ENCODE measurements at places on chromosomes 4 and X.
A peak's percentile ranks its signal among the peaks of the same experiment; 100 is the strongest.

DNA sequence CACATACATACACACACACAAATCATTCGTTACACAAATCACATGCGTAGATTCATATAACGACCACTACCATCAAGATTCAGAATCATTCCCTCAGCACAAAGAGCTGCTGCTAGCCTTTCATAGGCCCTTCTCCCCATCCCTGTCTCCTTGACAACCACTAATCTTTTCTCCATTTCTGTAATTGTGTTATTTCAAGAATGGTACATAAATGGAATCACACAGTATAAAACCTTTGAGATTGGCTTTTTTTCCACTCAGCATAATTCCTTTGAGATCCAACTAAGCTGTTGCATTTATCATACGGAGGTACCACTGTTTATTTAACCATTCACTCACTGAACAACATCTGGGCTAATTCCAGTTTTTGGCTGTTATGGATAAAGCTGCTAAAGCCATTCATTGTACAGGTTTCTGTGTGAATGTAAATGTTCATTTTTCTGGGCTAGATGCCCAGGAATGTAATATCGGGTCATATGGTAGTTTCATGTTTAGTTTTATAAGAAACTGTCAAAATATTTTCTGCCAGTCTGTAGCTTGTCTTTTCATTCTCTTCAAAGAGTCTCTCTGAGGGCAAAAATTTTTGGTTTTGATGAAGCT, 64.1 kb downstream of the USP11 start:
- DNase-seq: no peak

DNA sequence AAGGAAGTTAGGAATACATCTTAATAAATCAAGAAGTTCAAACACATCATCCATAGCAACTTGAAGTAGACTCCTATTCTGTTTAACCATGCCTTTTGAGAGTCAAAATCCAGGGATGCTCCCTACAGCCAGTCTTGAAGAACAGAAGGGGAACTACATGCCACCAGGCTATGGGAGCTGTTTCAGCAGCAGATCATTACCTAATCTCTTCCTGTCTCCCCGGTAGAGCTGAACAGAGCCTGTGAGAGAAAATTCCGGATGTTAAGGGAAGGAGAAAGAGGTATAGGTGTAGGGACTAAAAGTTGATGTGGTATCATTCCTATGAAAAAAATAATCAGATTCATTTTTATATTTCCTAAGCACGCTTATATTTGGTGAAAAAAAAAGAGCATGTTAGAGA, 352.2 kb downstream of the SPRY1 start:
- DNase-seq: no peak

DNA sequence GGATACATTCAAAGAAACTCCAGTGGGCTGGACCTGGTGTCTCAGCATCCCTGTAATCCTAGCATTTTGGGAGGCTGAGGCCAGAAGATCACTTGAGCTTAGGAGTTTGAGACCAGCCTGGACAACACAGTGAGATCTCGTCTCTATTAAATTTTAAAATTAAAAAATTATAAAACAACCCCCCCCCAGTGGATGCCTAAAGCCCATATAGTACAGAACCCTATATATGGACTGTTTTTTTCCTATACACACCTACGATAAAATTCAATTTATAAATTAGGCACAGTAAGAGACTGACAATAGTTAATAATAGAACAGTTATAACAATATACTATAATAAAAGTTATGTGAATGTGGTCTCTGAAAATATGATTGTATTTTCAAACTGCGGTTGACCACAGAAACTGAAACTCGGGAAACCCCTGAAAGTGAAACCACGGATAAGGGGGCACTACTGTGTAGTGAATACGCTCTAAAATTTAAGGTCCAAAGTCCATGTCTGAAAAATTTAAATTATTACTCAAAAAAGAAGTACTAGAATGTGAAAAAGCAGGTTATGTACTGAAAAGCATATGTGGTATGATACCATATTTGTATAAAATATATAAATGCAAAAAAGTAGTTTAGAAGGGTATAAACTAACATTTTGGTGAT, 2.0 kb downstream of the SMIM14 start:
- no peak for DNase-seq

GRCh38 chr4:22488106-22488505, 27.8 kb downstream of the ADGRA3 start:
- DNase-seq: no peak

DNA sequence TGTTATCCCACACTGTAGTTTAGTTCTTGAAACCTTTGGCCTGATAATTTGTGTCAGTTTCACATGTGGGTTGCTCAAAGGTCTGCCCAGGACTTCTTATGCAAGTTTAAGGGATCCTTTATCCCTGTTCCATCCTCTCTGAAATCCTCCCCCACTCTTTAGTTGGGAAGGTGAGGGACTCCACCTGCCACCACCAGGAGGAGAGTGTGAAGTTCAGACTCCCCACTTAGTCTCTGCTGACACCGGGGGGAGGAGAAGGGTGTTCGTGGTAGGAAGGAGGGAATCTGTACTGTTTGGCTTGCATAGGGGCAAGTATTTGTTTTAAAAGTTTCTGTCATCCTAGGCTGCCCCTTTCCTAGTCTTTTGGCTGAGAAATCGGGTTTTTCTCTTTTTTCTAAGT, 211.8 kb downstream of the PPP4R3C start:
- no peak for DNase-seq

GRCh38 chr4:105060628-105061027, 86.0 kb upstream of the TET2 start:
- DNase-seq: peak; percentile 73

- DNase-seq: no peak
These were observed 277.9 kb downstream of the ADGRA3 start for GRCh38 chr4:22237846-22238494.

DNA sequence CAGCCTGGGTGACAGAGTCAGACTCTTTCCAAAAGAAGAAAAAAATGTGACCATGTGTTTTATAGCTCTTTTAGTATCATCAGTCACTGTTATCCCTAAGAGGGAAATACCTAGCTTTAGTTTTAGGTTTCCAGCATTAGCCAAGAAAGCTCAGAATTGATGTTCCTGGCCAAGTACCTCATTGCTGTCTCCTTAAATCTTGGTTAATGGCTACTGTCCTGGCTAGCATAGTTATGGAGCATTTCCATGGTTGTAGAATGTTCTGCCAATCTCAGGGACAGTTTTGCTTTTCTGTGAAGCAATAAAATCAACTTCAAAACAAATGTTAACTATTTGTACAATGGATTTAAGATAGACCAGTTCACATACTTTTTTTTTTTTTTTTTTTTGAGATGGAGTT, 74.4 kb downstream of the HTT start:
- DNase-seq: no peak

DNA sequence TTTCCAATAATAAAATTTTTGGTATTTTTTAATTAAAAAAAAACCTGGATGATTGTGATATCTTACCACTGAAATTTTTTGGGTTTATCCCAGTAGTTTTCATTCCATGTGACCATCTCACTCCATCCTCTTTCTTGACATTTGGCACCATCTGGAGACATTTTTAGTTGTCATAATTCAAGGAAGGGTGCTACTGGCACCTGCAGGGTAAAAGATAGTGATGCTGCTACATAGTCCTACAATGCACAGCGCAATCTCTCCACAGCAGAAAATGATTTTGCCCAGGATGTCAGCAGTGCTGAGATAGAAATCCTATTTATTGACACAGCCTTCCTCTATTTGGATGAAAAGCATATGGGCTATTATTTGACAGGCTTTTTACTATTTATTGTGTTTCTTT, 79.3 kb downstream of the RBPJ start:
- DNase-seq: no peak

- peak; percentile 47 for DNase-seq
These were observed 164.4 kb downstream of the QDPR start for GRCh38 chr4:17347445-17347844.

DNA sequence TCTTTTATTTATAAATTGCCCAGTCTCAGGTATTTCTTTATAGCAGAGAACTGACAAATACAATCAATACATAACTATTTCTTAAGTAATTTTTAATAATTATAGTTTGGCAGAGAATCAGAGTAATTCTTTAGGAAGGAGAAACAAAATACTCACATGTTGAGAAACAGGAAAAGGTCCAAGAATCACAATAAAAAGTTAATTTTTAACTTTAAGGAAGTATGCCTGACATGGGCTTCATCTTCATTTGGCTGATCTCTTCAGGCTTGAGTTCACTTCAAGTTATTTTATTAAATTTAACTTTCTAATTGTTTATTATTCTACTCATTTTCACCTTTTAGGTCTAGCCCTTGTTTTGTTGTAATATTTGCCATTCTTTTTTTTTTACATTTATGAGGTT, 36.1 kb upstream of the RNF150 start:
- DNase-seq: no peak

- DNase-seq: no peak
These were observed 599.3 kb downstream of the SPRY1 start for GRCh38 chr4:123995936-123996335.

- no peak for DNase-seq
These were observed 165.3 kb upstream of the RPS6KA3 start for GRCh38 chrX:20432048-20432447.

DNA sequence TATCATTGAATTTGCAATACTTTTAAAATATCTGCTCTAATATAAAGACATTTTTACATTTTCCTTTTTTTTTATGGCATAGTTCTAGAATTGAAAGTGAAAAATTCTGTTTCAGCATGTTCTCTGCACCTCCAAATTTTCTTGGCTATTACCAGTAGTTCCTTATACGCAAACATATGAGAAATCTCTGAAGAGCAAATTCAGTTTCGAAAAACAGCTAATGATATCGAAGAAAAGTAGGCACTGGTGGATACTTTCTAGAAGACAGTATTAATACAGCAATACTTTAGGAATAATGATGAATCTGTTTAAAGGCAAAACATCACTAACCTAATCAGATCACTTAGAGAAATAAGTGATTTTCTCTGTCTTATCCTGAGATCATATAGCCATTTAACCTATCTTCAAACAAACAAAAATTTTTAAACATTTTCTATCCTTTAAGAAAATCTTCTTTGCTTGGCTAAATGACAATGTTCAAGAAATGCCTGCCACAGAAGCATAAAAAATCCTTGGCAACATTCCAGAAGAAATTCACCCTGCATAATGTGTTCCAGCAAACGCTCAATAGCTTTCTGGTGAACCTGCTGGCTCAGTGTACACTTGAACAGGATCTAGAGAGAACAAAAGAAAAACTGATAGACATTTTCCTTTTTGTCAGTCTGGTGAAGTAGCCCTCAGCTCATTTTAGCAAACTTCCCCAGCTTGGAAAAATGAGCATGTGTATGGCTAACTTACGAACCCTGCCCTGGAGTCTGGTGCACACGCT, 51.2 kb upstream of the KLF3 start:
- DNase-seq: no peak

GRCh38 chrX:155048977-155049619, 21.8 kb downstream of the CMC4 start:
- DNase-seq: no peak

- DNase-seq: no peak
These were observed 63.8 kb downstream of the TBC1D19 start for GRCh38 chr4:26647523-26648224.

GRCh38 chr4:98937986-98938720, 9.2 kb upstream of the EIF4E start:
- DNase-seq: no peak

GRCh38 chr4:137543198-137543597, 10.9 kb upstream of the PCDH18 start:
- DNase-seq: no peak

DNA sequence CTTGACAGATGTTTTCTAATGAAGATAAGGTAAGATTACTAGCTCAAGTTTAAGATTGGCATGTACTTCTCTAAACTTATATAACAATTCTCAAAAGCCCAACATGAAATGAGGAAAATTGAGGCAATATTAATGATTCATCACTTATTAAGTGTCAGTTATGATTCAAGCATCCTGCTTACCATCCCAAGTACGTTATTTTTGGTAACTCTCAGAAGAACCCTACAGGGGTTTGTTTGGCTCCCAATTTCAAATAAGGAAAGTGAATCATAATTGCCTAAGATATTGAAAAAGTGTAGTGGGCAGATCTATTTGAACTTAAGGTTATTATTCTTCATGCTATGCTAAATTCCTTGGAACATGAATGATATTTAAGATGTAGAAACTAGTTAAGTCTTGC, 387.9 kb upstream of the TENM3 start:
- no peak for DNase-seq

- DNase-seq: peak; percentile 7
These were observed 65.8 kb downstream of the ARHGEF6 start for GRCh38 chrX:136714626-136715599.

- no peak for DNase-seq
These were observed 112.9 kb upstream of the NOCT start for GRCh38 chr4:138902705-138903104.

- no peak for DNase-seq
These were observed 63.3 kb downstream of the GPAT3 start for GRCh38 chr4:83599183-83599582.

- no peak for DNase-seq
These were observed at the start of gene TLR8 for GRCh38 chrX:12906046-12906761. TLR8 (plus strand) TSS chrX:12906620; CDS start chrX:12906707, 87 bp downstream.

DNA sequence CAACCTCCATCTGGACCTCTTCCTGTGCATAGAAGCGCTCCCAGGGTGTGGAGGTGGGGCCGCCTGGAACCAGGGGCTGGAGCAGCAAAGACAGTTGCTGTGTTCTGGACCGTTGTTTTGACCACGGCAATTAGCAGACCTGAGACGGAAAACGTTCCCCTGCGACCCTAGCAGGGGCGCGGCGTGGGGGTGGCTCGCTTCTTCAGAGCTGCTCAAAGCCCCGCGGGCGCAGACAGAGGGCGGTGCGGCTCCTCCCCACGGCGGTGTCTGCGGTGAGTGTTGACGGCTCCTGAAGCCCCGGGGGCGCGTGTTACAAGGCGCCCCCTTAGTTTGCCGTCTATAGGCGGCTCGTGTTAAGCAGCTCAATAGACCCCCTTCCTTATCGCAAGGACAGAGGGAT, 79.2 kb downstream of the TRIML1 start:
- DNase-seq: no peak

GRCh38 chrX:112761242-112762207, 79.1 kb downstream of the AMOT start:
- peak; percentile 27 for DNase-seq

DNA sequence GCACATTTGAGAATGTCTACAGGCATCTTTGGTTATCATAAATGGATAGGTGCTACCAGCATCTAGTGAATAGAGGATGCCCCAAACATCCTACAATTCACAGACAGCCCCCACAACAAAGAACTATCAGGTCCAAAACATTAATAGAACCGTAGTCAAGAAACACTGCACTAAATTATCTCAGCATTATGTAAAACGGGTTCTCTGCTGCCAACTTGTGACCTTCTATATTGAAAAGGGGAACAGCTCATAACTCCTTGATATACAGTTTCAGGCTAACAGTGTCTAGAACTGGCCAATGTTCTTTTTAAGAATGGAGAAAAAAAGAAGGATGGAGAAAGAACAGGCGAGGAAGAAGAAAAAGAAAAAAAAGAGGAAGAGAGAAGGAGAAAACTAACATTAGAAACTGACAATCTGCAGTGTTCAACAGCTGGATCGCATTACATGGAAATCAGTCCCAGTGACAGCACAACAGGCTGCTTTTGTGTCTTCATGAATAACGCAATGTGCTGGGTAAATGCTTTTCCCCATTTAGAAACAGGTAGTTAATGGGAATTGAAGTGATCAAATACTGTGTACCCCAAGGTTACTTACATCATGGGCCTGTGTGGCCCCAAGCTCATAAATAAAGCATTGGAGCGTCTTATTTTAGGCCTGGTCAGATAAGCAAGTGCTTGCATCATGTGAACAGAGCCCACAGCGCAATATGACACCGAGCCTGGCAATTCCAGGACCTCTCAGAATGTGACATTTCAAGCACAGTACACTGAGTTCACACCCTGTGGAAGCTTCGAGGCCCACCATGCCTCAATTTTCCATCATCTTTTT, 339.5 kb downstream of the DHX15 start:
- no peak for DNase-seq

GRCh38 chr4:89213382-89213701, 94.3 kb downstream of the GPRIN3 start:
- DNase-seq: no peak

Measured in GM20000 (cell line).